ENCODE measurements at places on chromosomes 7 and 10.

- DNase-seq = no peak
Observed at GRCh38 chr10:129057856-129058663, 409.0 kb upstream of the MGMT start.

- DNase-seq = no peak
Observed at GRCh38 chr7:134289423-134289822, 27.3 kb downstream of the SLC35B4 start.

- DNase-seq = no peak
Observed at GRCh38 chr10:29446327-29446726, 157.5 kb downstream of the LYZL1 start.

- DNase-seq = no peak
Observed at GRCh38 chr10:95247200-95247880, 43.5 kb downstream of the PDLIM1 start.

DNA sequence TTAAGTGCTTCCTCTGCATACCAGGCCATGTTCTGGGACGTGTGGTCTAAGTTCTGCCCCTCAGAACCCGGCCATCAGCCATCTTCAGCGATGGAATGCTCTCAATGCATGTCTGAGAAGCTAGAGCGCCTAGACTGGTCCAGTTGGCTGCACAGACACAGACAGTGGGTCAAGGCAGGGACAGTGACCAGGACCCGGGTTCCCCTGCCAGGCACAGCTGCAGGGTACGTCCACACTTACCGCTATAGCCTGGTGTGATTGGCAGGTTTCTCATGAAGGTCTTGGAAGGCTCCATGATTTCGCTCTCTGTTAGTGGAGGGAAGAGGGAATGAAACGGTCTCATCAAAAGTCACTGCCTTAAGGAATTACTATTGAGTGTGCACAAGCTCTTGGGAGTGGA lies 47.3 kb downstream of the PNLIPRP2 start:
- DNase-seq = no peak

DNA sequence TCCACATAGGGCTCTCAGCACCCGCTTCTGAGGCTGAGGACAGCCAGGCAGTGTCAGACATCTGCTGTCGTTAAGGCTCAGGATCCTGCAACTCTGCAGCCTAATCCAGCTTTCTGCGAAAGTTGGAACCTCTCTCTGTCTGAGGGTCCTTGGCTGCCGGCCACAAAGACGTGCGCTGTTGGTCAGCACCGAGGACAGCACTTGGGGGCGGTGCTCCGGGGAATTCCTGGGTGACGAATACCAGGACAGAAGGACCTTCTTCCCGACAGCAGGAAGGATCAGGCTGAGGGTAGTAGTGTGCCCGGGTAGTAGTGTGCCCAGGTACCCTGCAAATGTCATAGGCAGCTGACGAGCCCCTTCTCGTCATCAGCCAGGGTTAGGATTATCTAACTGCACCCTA lies 16.0 kb upstream of the RASGEF1A start:
- no peak for DNase-seq

DNA sequence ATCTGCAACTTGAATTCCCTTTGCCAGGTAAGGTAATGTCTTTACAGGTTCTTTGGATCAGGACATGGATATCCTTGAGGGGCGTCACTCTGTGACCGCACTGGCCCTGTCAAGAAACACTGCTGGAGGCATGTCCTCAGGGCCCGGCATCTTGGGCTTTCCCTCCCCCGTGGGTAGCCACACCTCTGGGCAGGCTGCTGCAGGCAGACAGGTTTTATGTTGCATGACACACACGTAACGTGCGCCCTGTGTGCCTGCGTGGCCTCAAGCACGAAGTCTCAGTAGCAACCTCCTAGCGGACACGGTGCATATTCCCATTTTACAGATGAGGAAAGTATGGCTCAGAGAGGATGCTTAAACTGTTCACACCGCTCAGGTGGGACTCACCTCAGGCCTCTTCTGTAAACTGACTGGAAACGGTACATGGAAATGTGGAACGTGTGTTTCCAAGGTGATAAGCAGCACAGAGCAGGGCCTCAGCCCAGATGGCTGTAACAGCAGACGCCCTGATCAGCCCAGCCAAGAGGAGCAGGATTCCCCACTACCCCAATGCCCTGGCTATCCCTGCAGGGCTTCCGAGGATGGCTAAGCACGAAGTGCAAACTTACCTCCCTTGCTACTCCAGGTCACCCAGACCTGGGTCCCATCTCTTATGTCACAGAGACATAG lies 553.6 kb downstream of the TCERG1L start:
- DNase-seq = no peak

GRCh38 chr7:10237306-10237705 lies 736.4 kb upstream of the PHF14 start:
- no peak for DNase-seq
